Sciatic nerve (tissue), 2 donors: ENCODE measurements at places on chromosomes 4 and X. TPM values are rescaled to one million over a fixed set of nuclear protein-coding genes. Genes with fewer than 3 reads are reported as not detected.

- no peak for DNase-seq
Measured at GRCh38 chrX:149495573-149496071, 9.5 kb downstream of the IDS start.

DNA sequence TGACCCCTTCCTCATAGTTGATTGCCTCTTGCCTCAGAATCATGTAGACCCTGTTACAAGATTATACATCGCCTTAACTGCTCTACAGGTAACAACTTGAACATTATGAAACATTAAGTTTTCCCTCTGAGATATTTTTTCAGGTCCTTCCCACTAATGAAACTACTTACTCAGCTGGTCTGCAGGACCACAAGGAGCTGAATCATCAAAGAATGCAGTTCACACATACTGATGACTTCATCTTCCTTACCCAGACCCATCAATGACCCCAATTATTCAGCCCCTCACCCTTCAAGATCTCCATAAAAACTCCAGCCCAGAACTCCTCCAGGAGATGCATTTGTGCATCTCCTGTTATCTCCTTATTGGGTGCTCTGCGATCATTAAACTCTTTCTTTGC is 720.9 kb downstream of the RAPGEF2 start:
- DNase-seq = no peak

- no peak for DNase-seq
Measured at GRCh38 chr4:5638976-5639375, 69.4 kb downstream of the EVC2 start.

- peak; percentile 49 for DNase-seq
Measured at GRCh38 chrX:153635788-153636668, 11.0 kb upstream of the DUSP9 start.

GRCh38 chr4:138252551-138252950 is 10.4 kb upstream of the SLC7A11 start:
- DNase-seq = no peak

- DNase-seq = no peak
Measured at GRCh38 chr4:173490817-173491528, 39.1 kb downstream of the HAND2 start.

DNA sequence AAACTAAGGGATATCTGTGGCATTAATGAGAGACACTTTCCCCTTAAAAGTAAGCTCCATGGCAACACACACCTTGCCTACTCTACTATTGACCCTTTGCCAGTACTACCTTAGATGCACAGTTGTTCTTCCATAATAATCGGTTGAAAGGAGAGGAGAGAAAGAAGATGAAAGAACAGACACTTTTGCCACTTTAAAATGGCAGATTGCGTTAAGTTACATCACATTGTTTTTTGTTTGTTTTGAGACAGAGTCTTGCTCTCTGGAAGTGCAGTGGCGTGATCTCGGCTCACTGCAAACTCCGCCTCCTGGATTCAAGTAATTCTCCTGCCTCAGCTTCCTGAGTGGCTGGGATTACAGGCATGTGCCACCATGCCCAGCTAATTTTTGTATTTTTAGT is 239.8 kb downstream of the SCFD2 start:
- no peak for DNase-seq

- DNase-seq = no peak
Measured at GRCh38 chr4:124890522-124890921, 178.0 kb upstream of the ANKRD50 start.

DNA sequence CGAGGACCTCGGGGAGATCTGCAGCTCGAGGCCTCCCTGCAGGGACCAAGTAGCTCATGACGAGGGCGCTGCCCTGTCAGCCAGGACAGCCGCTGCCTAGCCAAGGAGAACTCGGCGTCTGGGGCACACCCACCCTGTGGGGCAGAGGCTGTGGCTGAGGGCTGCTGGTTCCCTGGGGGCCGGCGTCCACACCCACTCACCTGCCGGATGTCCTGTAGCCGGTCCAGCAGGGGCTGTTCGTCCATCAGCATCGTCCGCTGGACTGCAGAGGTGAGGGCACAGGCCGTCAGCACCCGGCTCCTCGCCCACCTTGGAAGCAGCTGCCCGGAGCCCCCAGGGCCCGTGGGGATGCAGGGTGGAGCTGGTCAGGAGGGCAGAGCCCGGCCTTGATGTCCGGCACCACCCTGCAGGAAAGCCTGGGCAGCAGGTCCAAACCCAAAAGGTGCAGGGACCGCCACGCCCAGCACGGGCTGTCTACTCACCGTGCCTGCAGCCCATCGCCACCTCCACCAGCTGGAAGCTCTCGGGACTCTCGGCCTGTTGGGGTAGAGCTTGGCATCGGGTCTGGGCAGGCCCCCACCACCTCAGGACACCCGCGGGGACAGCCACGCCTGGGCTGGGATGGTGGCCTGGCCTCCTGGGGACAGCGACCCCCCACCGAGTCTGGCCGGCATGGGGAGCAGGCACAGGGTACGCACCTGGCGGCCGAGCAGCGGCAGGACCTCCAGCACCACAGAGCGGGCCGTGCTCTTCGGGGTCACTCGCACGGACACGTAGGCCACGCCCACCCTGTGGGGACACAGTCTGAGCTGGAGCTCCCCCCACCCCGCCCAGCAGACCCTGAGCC is 6.9 kb downstream of the DGKQ start:
- DNase-seq = no peak

- DNase-seq = no peak
Measured at GRCh38 chr4:64882311-64883086, 473.2 kb upstream of the TECRL start.

DNA sequence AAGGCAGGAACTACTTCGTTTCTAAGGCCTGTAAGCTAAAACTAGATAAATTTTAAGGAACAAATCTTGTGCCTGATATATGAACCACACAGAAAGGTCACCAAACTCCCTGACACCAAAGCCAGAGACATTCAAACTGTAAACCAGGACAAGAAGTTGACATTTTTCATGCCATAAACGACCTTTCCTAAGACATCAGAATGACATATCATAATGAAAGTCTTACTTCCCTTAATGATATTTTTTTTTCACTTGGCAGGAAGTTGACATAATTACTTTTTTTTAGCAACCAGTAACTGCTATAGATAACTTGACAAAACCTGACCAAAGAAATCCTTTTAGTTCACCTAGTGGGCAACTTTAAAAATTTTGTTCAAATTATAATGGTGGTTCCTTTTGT is 231.5 kb upstream of the AGTR2 start:
- DNase-seq = no peak

DNA sequence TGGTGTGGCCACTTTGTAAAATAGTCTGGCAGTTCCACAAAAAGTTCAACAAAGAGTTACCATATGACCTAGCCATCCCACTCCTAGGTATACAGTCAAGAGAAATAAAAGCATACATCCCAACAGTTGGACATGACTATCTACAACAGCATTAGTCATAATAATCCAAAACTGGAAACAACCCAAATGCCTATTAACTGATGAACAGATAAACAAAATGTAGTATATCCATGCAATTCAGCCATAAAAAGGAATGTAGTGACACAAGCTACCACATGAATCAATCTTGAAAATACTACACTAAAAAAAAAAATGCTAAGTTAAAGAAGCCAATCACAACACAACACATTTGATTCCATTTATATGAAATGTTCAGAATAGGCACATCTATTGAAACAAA is 16.1 kb downstream of the MED14 start:
- DNase-seq = no peak

GRCh38 chr4:173046818-173047217 is 121.8 kb upstream of the GALNT7 start:
- DNase-seq = no peak

GRCh38 chrX:46180258-46180687 is 364.9 kb downstream of the ZNF674 start:
- no peak for DNase-seq

GRCh38 chrX:13868591-13868990 is 51.7 kb upstream of the GPM6B start:
- DNase-seq = no peak

GRCh38 chr4:110540982-110541451 is 65.1 kb downstream of the ENPEP start:
- no peak for DNase-seq

GRCh38 chr4:54169176-54169575 is 59.9 kb upstream of the PDGFRA start:
- no peak for DNase-seq

- no peak for DNase-seq
Measured at GRCh38 chr4:147644471-147644870, 27.3 kb downstream of the TMEM184C start.

DNA sequence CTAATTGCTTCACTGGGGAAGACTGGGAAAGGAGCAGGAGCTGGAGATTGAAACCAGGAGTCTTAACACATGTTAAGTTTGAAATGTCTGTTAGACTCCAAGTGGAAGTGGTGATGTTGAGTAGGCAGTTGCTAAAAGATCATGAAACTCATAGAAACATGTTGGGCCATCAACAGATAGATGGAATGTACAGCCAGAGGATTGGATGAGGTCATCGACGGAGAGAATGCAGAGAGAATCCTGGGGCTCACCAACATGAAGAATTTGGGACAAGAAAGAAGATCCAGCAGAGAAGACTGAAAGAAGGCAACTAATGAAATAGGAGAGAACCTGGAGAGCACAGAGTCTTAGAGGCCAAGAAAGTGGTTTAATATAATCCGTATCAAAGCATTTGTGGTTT is 19.4 kb upstream of the TSPAN5 start:
- DNase-seq = no peak

- no peak for DNase-seq
Measured at GRCh38 chrX:71393919-71394318, 27.8 kb downstream of the TAF1 start.

GRCh38 chr4:85500110-85500867 is 25.3 kb downstream of the ARHGAP24 start:
- DNase-seq = no peak

GRCh38 chr4:107734120-107734519 is 14.1 kb upstream of the PAPSS1 start:
- no peak for DNase-seq

DNA sequence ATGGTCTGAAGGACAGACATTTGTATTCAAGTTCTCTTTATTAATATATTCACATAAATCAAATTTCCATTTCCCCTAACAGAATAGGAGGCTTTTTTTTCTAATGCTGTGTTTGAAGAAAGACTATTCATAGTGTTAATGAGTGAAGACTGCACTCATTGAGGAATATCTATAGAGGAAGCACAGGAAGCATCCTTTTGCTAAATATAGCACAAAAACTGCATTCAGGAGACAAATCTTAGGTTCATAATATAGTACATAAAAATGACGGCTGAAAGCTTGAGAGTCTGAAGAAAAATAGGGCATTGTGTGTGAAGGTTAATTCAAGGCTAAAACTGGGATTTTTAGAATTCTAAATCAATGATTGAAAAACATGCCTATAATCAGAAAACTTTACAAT is 50.4 kb upstream of the ANKRD50 start:
- no peak for DNase-seq

DNA sequence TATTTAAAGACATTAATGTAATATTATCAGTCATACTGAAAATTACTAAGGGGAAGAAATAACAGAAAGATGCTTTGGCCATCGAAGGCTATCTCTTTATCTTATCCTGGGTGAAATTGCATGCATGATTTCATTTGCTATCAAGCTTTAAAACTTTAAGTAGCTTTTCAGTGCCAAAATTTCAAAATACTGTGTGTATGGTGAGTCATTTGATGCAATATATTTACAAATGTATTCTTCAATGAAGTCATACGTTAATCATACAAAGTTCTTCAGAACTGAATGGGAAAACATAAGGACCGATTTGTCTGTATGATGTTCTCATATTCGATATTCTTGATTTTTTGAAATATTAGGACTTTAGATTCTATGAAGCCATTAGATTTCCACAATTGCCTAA is 1295.8 kb upstream of the AGA start:
- no peak for DNase-seq

GRCh38 chr4:186920992-186921391 is 197.3 kb upstream of the FAT1 start:
- DNase-seq = no peak

- DNase-seq = no peak
Measured at GRCh38 chr4:128866269-128866668, 56.8 kb downstream of the JADE1 start.

COX7B gene
- 107 TPM for total RNA-seq

MSX1 gene
- 7.5 TPM for total RNA-seq

NDNF gene
- 11.8 TPM for total RNA-seq

ARR3 gene
- total RNA-seq = not detected

ZAR1 gene
- not detected for total RNA-seq

MND1 gene
- not detected for total RNA-seq

WDR17 gene
- 8.0 TPM for total RNA-seq

F8 gene
- 63.0 TPM for total RNA-seq

NUP62CL gene
- 0.62 TPM for total RNA-seq
